Mucosa of gallbladder (tissue), 1 donor: ENCODE measurements at places on chromosomes 13 and 19.

GRCh38 chr13:109226631-109227030 lies 559.8 kb downstream of the IRS2 start:
- no peak for DNase-seq

GRCh38 chr19:964761-965694 lies 19.1 kb upstream of the WDR18 start:
- DNase-seq: no peak

DNA sequence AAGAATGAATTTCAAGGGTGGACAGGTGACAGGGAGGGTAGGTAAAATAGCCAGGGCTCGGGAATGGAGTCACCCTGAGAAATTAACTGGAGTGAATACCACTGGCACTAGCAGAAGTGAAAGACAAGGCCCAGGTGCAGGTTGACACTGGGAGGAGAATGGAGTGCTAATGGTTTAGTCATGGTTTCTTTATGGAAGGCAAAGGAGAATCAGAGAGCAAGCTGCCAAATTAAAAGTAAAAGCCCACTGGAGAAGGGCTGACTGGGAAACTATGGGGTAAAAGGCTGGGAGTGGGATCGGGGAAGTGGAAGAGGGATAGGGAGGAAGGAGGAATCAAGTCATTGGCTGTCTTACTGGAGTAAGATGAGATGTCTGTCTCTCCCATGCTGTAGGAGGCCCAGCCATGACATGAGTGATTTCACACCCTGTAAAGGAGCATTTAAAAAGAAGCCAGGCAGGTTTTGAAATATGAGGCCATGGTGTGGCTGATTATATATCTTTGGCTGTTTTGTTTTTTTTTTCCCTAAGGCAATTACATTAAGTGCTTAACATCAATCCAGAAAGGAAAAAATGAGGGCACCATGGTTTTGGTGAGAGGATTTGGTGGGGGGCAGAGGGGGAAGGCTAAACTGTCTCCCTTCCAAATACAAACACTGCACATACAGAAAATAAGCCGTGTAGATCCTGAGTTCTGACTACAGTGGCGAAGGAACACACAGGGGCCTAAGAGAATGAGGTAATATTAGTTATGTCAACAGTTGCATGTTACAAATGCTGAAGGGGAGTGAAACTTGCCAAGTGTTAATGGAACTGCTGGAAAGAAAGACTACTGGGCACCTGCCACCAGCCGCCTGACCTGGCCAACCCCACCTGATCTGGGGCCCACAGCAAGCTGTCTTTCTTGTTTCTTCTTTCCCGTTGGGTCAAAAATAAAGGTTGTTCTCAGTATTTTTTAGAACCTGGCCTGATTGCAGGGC lies 183.5 kb upstream of the TSC22D1 start:
- no peak for DNase-seq

DNA sequence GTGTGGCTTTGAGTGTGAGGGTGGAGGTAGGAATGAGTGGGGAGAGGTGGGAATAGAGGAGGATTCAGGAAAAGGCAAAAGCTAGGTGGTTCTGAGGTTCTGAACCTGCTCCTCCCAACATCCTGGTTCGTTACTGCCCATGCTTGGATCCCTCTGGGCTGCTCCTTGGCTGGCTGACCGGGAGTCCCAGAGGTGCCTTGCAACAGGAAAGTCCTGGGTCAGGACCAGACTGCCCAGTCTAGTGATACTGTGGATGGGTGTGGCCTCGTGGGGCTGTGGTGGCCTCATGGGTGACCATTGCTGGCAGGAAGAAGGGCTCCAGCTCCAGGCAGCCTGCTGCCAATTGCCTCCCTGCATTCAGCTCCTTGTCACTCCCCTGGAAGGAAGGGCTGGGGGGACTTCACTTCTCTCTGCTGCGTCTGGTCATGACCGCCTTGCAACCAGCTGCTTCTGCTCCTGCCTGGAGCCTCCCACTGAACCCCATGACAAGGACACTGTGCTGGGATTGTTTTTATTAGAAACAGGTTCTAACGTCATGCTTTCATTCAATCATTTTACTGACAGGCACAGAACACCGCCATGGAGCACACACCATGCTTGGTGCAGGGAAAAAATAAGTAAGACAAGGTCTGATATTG lies 61.5 kb upstream of the UBL3 start:
- no peak for DNase-seq

DNA sequence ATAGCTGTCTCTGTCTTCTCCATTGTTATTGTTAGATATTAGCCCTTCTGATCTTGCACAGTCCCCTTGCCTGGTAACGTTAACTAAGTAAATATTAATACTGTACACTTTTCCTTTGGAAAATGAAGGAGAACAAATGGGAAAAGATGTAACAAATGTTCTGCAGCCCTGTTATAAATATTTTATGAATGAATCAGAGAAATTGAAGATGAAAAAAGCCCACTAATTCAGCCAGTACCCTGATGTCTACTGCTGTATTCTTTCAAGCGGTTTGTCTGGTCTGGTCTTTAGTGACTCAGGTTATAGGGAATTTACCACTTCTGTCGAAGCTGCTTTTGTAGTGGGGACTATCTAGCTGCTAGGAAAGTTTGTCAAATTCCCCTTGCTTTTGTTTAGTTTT lies 121.0 kb downstream of the COG6 start:
- no peak for DNase-seq

- DNase-seq: peak; percentile 56
Measured at GRCh38 chr13:99442273-99442895, 58.9 kb upstream of the TM9SF2 start.

- no peak for DNase-seq
Measured at GRCh38 chr19:45180936-45181335, 2.4 kb downstream of the BLOC1S3 start.

GRCh38 chr13:66826398-66826797 lies 403.7 kb downstream of the PCDH9 start:
- no peak for DNase-seq

DNA sequence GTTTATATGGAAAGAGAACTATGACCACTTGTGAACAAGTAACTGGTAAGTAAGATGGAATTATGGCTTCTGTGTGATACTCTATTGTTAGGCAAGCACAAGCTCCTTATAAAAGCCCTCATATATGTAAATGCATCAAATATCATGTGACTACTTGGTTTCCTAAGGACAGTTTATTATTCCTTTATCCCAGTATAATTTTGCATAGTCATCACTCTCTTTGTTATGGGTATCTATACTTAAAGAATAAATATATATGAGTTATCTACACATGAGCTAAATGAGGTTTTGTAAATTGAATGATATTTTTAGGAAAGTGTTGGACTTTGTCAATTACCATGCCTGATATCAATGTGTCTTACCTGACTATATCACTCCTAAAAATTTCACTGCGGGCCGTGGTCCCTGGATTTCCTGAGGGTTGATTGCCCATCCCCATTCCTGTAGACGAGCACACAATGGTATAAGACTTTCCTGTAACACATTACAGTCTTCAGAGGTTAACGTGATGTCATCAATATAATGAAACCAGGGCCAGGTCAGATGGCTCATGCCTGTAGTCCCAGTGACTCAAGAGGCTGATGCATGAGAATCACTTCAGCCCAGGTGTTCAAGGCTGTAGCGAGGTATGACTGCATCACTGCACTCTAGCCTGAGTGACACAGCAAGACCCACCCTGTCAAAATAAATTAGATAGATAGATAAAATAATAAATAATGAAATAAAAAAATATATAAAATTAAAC lies 20.7 kb downstream of the ZNF844 start:
- DNase-seq: no peak

- no peak for DNase-seq
Measured at GRCh38 chr19:40355975-40356680, 7.6 kb downstream of the PLD3 start.
